ENCODE measurements at places on chromosomes 1 and 21.

DNA sequence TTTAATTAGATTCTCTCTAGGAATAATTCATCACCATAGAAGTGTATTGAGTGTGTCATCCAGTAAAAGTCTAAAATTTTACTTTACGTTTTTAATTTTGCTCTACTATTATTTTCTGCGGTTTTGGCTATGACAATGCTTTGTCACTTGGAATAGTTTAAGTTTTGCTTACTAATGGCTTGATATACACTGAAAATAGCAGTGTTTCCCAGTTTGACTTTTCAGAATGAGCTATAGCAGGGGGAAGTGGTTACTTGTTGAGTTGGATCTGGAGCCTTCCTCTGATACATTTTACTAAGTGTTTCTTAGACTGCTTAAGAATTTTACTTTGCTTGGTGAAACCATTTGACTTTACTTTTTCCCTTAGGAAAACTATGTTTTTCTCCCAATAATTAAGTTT is 5.0 kb downstream of the DNAJC16 start:
- no peak for DNase-seq

- DNase-seq, result no peak
Measured at GRCh38 chr1:217026531-217026930, 303.3 kb upstream of the ESRRG start.

GRCh38 chr1:166129006-166129405 is 37.8 kb downstream of the FAM78B start:
- DNase-seq, result no peak

DNA sequence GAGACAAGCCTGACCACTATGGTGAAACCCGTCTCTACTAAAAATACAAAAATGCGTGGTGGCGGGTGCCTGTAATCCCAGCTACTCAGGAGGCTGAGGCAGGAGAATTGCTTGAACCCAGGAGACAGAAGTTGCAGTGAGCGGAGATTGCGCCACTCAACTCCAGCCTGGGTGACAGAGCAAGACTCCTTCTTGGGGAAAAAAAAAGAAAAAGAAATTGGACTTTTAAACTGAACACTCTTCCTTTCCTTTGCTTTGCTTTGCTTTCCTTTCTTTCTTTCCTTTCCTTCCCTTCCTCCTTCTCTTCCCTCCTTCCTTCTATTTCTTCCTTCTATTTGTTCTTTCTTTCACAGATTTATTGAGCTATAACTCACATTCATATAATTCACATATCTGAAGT is 43.3 kb upstream of the PUM1 start:
- no peak for DNase-seq

DNA sequence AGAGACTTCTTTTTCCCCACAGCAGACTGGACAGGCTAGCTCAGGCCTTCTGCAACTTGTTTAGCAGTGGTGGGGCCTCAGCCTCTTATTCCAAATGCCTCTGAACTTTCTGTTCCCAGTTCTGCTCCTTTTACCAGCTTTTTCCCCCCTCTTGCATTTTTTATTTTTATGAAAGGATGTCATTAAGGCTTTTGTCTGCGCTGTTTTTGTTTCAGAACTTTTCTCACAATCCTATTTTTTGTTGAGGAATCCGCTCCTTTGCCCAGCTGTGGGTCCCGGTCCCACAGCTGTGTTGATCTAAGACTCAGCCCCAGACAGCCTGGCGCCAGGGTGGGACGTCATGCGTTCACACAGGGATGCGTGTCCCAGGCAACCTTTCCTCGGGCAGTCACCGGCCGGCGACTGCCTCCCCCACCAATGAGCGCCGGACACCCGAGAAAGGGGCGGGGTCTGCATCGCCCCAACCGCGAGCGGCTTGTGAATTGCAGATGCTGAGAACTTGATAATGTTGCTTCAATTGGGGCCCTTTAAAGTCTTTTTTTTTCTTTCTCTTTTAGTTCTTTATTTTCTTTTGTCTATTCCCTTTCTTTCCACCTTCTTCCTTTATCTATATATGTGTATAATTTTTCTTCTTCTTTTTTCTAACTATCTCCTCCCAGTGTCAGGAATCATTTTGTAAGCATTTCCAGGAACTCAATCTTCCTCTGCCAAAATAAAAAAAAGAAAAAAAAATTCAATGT is 3.0 kb upstream of the ID3 start:
- no peak for DNase-seq

DNA sequence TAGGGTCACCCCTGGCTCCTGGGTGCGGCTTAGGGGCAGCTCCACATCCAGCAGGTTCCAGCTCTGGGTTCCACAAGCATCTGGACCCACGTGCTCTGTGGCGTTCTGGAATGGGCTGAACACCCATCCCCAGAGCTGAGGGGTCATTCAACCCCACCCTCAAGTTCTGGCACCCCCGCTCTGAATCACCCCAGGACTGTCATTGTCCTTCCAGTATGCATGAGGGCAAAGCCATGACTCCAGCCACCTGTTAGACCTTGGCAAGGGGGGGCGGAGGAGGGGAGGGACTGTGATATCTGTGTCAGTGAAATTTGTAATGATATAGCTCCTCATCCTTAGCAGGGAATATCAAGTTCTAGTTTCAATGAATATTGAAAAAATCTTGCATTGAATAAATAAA is 12.3 kb downstream of the INSRR start:
- no peak for DNase-seq

GRCh38 chr1:11768821-11769220 is 6.8 kb downstream of the C1orf167 start:
- no peak for DNase-seq
